ENCODE measurements at places on chromosomes 4 and X. TPM values are rescaled to one million over a fixed set of nuclear protein-coding genes. Genes with fewer than 3 reads are reported as not detected.

DNA sequence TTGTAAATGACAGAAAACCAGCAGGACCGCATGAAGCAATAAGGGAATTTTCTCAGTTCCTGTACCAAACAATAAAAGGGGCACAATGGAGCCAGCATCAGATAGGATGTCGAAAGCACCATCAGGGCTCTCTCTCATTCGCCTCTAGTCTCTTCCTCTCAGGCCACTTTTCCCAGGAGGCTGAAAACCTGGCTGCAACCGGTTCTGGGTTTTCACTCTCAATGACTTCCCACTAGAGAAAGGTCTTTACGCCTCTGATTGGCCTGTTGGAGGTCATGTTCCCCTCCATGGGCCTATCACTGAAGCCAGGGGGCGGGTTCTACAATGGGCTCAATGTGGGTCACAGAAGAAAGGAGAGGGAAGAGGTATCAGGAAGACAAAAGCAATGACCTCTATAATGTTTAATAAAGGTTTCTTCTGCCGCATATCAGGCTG is 29.3 kb downstream of the ZNF827 start:
- no peak for DNase-seq
- peak overlapping the region; percentile 73 for H3K27ac ChIP-seq
- H3K4me1 ChIP-seq = peaks cover 49% of the 10 kb centered on the region
- H3K27me3 ChIP-seq = no peaks in the 10 kb centered on the region
- no peaks in the 10 kb centered on the region for H3K36me3 ChIP-seq

DNA sequence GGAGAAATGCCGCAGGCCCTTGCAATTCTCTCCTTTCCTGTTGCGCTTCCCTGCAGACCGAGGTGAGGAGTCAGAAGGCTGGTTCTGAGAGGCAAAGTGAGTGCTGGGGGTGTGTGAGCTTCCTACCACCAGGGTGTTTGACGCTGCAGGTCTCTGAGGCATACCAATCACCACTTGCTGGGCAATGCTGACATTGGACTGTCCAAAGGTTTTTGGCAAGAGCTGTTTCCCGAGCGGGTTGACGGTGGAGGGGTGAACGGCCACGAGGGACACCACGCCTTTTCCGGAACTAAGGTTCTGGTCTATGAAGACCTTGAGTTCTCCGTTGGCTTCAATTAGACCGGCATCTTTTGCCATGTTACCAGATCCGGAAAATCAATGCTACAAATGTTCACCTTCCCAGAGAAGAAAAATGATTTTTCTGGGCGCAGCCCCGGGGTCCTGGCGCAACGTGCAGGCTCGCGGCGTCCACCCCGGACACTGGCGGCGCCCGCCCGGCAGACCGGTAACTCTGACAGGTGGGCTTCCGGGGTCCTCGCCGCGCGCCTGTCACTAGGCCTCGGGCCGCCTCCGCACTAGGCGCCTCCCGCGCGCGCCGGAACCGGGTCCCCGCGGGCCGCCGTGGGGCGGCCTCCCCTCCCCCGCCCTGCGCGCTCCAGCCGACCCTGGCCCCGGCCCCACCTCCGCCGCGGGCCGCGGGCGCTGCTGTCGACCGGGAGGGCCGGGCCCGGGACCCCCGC is 44.9 kb upstream of the FAM47C start:
- H3K36me3 ChIP-seq = no peaks in the 10 kb centered on the region
- no peak for DNase-seq
- H3K4me3 ChIP-seq = no peak overlapping the region
- H3K27ac ChIP-seq = no peak overlapping the region

DNA sequence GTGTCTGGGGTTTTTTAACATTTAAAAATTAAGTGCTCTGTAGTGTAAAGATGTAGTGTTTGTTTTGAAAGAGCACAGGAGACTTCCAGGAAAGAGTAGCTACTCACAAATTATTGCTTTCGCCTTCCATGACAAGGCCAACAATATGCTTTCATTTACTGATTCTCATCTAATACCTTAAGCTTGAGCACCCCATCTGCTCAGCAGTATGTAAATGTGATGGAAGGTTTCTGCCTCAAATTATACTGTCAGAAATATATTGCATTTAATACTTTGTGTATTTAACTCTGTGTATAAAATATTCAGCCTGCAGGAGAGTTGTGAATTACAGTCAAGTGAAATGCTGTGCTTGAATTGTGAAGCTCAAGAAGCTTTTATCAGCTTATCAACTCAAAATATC is 296.3 kb upstream of the ATOH1 start:
- H3K36me3 ChIP-seq = no peaks in the 10 kb centered on the region
- H3K27me3 ChIP-seq = no peaks in the 10 kb centered on the region
- H3K4me1 ChIP-seq = no peaks in the 10 kb centered on the region
- H3K27ac ChIP-seq = no peak overlapping the region
- H3K4me3 ChIP-seq = no peak overlapping the region
- DNase-seq = no peak

GRCh38 chr4:155591738-155592143 is 74.9 kb upstream of the GUCY1A1 start:
- H3K27ac ChIP-seq = no peak overlapping the region
- H3K4me1 ChIP-seq = no peaks in the 10 kb centered on the region
- H3K36me3 ChIP-seq = no peaks in the 10 kb centered on the region
- no peak for DNase-seq
- H3K4me3 ChIP-seq = no peak overlapping the region

DNA sequence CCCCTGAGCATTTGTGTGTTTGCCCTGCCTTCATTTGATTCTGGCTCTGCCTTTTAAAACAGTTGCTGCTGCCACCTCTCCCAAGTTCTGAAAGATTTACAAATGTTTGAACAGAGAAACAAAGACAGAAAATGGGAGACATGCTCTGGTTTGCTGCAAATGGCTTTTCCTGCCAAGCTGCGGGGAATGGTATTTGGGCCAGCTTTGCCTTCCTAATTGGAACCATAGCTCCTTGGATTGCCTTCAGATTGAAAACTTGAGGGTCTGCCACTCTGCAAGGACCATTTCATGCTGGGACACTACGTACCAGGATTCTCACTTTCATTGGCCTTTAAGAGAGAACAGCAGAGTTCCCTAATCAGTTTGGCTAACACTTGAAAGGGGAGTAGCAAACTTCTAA is 74.9 kb downstream of the NHS start:
- no peak overlapping the region for H3K27ac ChIP-seq
- no peaks in the 10 kb centered on the region for H3K4me1 ChIP-seq
- no peak overlapping the region for H3K4me3 ChIP-seq
- no peaks in the 10 kb centered on the region for H3K27me3 ChIP-seq
- DNase-seq = no peak

DNA sequence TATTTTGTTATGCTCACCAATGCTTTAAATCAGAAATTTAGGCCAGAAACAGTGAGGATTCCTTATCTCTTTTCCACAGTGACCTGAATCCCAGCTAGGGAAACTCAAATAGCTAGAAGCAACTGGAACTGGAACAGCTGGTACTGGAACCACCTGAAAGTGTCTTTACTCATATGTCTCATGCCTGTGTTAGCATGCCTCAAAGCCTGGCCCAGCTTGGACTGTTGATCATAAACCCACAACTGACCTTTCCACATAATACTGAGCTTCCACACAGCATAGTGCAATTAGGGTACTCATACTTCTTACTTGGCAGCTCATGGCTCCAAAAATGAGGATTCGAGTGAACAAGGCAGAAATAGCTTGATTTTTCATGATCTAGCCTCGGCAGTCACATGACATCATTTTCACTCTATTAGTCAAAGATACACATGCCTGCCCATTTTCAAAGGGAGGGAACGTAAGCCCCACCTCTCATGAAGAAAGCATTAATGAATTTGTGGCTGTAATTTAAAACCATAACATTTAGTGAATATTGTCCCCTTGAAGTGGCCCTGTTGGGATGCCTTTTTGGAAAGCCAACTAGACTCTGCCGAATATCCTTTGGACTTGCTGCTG is 80.8 kb upstream of the ACSL1 start:
- no peak overlapping the region for H3K27ac ChIP-seq
- no peak for DNase-seq
- H3K27me3 ChIP-seq = no peaks in the 10 kb centered on the region
- H3K4me1 ChIP-seq = no peaks in the 10 kb centered on the region
- H3K4me3 ChIP-seq = no peak overlapping the region

- no peak for DNase-seq
- H3K4me3 ChIP-seq = no peak overlapping the region
- H3K27me3 ChIP-seq = no peaks in the 10 kb centered on the region
- no peaks in the 10 kb centered on the region for H3K4me1 ChIP-seq
Observed at GRCh38 chr4:4752576-4753401, 106.7 kb upstream of the MSX1 start.

DNA sequence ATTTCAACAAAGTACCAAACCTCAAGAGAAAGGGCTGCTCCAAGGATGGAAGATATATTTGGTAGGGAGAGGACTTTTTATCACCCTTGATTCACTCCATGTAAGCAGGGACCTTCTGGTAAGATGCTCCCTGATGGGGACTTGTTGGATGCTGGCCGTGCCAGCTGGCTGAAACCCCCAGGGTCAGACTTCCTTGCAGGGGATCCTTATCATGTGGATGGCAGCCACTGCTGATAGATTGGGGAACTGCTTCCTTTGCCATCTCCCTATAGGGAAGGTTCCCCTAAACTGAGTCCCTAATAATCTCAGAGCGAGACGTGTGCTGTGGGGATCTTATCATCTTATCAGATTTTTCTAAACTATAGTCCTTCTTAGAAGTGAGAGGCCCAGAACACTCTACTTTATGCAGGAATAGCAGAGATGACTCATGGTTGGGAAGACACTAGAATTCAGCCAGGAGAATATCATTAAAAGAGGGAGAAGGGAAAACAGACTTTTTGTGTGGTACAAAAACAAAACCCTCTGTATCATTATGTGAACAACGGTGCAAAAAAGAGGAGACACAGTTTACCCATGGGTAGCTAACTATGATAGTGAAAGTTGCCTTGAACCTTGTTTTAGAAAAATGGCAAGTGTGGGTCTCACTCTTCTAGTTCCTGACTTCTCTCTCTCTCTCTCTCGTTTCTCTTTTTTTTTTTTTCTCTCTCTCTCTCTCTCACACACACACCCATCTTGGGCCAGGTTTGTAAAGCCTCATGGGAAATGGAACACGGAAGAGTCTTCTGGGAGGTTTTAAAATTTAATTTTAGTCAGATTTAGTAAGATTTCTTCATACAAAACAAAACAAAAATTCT is 16.1 kb downstream of the RHOH start:
- DNase-seq = no peak
- H3K27ac ChIP-seq = no peak overlapping the region
- H3K27me3 ChIP-seq = no peaks in the 10 kb centered on the region
- no peaks in the 10 kb centered on the region for H3K36me3 ChIP-seq
- H3K4me1 ChIP-seq = no peaks in the 10 kb centered on the region

The PCDH18 gene
- total RNA-seq = 62.1 TPM

The TMEM128 gene
- 14.9 TPM for total RNA-seq

The CCDC110 gene
- 6.3 TPM for total RNA-seq

The SGMS2 gene
- 278 TPM for total RNA-seq
